ENCODE measurements at places on chromosomes 16 and 17. TPM values are rescaled to one million over a fixed set of nuclear protein-coding genes. Genes with fewer than 3 reads are reported as not detected.

DNA sequence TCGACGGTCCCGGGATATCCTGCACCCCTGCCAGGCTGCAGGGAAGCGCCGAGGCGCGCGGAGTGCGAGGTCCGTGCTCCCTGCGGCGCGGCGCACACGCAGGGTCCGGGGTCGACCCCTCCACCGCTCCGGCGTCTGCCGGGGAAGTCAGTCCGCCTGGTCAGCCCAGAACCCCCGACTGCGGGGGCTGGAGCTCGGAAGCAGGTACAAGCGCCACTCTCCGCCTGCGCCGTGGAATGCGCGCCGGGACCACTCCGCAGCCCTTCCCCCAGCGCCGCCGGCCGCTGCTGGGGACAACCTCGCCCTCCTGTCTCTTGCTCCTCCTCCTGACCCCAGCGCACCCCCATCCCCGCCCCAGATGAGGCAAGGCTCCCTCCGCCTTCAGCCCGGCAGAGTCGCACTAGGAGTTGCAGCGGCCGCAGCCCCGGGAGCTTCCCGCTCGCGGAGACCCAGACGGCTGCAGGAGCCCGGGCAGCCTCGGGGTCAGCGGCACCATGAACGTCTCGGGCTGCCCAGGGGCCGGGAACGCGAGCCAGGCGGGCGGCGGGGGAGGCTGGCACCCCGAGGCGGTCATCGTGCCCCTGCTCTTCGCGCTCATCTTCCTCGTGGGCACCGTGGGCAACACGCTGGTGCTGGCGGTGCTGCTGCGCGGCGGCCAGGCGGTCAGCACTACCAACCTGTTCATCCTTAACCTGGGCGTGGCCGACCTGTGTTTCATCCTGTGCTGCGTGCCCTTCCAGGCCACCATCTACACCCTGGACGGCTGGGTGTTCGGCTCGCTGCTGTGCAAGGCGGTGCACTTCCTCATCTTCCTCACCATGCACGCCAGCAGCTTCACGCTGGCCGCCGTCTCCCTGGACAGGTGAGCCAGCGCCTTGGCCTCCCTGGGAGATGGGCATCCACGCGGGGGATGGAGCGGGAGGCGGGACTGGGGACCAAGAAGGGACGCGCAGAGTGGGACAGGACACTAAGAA lies at the start of gene GALR2:
Gene GALR2, plus strand, starts transcription at position 392 of the 974 bp plus-strand sequence. Its CDS starts 103 bp downstream, at position 495.
- DNase-seq: peak; percentile 75

DNA sequence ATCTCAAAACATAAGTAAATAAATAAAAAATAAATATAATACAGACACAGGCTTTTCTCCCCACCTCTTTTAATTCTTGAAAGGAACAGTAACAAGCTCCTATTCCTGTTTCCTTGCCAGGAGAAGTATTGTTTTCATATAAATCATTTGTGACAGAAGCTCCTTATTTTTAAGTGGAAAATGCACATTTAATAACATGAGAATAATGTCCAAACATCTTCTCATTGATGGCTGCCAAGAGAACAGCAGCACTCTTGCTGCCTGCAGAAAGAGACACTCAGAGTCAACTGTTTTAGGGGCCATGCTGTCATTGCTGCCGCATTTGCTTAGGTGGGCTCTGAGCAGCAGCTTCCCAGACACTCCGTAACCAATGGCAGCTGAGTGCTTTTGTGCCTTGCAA lies 580.1 kb downstream of the WWOX start:
- no peak for DNase-seq

DNA sequence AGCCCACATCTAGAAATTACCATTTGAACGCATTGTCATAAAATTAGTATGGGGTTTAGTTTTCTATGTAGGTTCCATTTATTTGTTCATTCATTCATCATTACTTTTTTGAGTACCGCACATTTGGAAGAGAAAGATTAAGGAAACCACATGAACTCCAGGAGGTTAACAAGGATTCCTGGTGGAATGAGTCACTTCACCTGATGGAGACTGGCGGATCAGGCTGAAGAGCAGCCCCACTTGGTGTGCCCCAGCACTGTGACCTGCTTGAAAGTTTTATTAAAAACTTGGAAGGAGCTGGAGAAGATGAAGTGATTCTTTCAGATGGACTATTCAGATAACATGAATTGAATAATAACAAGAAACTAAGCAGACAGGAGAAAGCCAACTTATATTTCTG lies 293.6 kb upstream of the CDH11 start:
- no peak for DNase-seq

GRCh38 chr16:1257561-1258224 lies 1.8 kb downstream of the TPSD1 start:
- peak; percentile 43 for DNase-seq

DNA sequence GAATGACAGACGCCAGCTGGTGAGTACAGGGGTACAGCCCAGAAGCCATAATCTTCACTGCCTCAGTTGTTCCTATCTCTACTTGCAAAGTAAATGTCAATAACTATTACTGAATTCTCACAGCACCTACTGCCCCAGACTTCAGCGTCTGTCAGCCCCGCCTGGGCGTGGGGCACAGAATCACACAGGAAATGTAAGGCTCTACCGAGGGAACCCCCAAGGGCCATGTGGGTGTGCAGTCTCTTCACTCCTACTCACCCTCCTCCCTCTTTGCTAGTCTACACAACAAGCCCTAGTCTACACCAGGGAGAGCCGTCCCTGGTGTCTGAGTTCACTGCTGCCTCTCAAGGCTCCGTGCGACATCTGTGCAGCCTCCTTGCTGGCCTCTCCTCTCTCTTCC lies 4.5 kb downstream of the NPTX1 start:
- DNase-seq: no peak

DNA sequence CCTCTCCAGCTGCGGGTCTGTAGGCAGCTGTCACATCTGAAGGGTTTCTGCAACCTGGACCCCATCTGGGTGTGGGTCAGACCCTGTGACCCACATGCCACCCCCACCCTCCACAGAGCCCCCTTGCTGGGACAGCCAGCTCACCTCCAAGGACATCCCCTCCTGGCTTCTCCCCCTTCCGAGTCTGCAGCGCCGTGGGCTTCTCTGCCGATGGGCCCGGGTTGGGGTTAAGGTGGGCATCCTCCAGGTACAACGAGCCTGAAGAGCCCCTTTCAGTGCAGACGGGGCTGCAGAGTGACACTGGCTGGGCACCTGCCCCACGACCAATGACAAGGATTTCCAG lies 28.9 kb downstream of the OR1D5 start:
- DNase-seq: no peak

DNA sequence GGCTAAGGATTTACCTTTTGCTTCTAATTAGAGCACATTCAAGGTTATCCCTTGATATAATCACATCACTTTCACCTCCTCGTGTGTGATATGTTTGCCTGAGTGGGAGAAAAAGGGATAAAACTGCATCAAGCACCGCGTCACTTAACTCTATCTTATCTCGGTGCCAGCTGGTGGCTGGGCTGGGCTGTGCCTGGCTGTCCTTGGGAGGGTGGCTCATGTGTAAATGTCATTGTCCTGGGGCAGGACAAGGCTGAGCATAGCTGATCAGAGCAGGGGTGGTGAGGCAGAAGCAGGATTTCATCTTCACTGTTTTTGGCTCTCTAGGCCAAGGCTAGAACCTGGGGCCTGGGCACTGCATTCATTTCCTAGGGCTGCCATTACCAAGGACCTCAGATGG lies 105.3 kb downstream of the RAP1GAP2 start:
- DNase-seq: peak; percentile 74

- no peak for DNase-seq
These were observed 34.7 kb downstream of the EPN2 start for GRCh38 chr17:19271780-19272357.

DNA sequence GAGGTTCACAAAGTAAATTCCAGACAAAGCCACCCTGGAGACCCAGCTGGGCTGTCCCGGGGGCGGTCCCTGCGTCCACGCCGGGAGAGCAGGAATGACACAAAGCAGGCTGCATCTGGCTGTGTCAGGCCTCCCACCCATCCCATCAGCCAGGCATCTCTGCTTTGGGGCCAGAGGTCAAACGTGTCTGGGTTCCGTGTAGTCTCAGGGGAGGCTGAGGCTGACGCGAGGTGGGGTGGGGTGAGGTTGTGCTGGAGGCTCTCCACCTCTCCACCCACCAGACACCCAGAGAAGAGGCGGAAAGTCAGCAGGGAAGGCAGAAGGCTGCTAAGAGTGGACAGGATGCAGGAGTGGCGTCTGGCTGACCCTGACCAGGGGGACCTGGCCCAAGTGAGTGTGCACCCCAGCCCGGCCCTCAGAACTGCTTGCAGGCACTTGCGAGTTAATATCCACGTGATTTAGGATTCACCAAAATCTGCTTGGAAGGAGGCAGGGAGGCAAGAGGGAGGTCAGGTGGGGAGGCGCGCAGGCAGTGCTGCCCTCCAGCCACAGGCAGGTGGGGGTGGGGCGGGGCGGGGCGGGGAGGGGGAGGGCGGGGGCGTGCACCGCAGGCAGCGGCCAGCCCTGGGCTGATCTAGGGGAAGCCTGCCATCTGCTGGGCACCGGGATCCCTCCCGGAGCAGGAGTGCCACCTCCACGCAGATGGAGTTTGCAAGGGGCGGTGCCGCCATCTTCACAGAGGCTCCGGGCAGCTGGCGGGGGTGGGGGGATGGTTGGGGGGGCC lies 44.3 kb downstream of the TBC1D16 start:
- peak; percentile 100 for DNase-seq

DNA sequence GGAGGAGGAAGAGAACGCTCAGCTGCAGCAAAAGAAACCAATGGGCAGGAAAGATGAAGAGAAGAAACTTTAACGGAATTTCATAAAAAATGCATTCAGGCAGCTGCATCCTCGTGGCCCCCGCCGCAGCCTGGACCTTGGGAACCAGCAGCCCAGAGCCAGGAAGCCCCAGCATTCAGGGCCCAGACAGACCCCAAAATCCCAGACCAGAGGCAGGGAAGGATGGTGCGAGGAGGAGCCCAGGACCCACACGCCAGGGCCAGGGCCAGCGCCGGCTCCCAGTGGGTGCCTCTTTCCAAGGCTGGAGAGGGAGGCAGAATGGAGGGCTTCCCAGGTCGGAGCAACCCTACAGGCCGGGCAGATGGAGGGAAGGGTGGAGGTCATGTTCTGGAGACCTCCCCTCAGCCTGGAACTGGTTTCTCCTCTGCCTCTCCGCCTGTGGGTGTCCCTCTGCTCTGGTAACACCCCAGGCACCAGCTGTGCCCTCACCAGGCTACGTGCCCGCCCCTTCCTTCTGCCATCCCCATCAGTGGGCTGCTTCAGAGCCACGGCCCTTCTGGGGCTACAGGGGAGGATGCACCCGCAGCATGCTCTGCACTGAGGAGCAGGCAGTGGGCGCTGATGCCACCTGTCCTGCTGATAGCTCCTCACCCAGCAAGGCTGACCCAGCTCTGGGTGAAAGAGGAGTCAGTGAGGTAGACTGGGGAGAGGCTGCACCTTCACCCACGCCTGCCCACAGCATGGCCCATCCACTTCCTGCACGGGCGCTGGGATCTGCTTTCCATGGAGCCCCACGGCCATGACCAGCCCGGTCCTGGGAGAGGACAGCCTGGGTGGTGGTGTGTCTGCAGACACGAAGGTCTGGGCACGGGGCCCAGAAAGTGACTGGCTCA lies 1.2 kb upstream of the MIF4GD start:
- DNase-seq: peak; percentile 78

- DNase-seq: no peak
These were observed 34.4 kb downstream of the METRNL start for GRCh38 chr17:83113792-83114191.

CLEC19A gene
- polyA plus RNA-seq: not detected

GRCh38 chr16:30985401-30986128 lies 558 bp downstream of the HSD3B7 start:
- DNase-seq: peak; percentile 63

- DNase-seq: no peak
These were observed 417.0 kb upstream of the HSBP1 start for GRCh38 chr16:83390759-83391158.

- DNase-seq: no peak
These were observed 15.0 kb upstream of the MYLK3 start for GRCh38 chr16:46763147-46763546.

MEOX1 gene
- 0.05 TPM for polyA plus RNA-seq

KIF2B gene
- polyA plus RNA-seq: not detected

- peak; percentile 79 for DNase-seq
These were observed 28.7 kb downstream of the MPG start for GRCh38 chr16:106623-107324.

- no peak for DNase-seq
These were observed 50.0 kb downstream of the SHISA9 start for GRCh38 chr16:12951392-12951791.

- no peak for DNase-seq
These were observed 24.3 kb downstream of the HSD17B2 start for GRCh38 chr16:82059161-82059982.

- peak; percentile 86 for DNase-seq
These were observed 41.1 kb downstream of the BAHCC1 start for GRCh38 chr17:81436294-81436849.

DNA sequence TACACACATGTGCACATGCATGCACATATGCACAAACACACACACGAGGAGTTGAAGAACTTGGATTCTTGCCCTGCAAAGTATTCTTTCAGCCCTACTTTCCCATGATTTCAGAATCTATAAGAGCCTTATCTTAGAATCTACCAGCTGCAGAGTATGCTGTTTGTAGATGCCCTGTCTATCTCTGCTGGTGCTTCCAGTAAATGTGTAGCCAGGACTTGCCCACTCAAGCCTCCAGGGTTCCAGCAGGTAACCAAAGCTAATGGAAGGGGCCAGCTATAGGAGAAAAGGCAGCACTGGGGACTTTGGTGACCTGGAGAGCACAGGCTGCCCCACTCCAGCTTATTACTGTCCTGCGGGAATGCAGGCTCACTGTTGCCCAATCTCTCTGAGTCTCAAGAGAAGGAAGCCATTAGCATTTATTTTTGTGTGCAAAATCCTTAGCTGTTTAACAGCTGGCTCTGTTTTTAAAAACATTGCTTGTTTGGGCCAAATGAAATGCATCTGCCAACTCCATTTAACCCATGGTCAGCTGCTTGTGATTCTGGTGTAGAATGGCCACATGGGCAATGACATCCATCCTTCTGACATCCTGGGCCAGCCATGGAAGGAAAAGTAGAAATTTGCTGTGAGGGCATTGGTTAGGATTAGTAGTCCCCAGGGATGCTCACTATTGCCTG lies 28.6 kb upstream of the XYLT1 start:
- DNase-seq: peak; percentile 30

DNA sequence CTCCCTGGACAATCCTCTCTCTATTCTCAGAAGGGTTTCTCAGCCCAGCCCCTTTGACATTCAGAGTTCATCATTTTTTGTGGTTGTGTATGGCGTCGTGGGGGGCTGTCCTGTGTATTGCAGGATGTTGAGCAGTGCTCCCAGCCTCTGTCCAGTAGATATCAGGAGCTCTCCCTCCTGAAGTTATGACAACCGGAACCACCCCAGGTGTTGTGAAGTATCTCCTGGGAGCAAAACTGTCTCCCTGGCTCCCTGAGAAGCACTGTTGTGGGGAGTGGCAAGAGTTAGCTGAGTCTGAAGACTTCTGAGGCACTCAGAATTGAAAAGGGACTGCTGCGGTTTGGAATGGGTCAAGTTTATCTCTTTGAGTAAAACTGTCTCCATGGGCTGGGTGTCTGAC lies 55.9 kb upstream of the MGAT5B start:
- DNase-seq: no peak

GRCh38 chr17:75783069-75783783 lies 1.4 kb upstream of the UNK start:
- peak; percentile 30 for DNase-seq

- DNase-seq: no peak
These were observed 8.3 kb downstream of the HAGH start for GRCh38 chr16:1818204-1818872.

TSPAN10 gene
- 6.0 TPM for polyA plus RNA-seq

All from SK-N-SH (cell line).